ENCODE measurements at places on chromosomes 1 and 21.

DNA sequence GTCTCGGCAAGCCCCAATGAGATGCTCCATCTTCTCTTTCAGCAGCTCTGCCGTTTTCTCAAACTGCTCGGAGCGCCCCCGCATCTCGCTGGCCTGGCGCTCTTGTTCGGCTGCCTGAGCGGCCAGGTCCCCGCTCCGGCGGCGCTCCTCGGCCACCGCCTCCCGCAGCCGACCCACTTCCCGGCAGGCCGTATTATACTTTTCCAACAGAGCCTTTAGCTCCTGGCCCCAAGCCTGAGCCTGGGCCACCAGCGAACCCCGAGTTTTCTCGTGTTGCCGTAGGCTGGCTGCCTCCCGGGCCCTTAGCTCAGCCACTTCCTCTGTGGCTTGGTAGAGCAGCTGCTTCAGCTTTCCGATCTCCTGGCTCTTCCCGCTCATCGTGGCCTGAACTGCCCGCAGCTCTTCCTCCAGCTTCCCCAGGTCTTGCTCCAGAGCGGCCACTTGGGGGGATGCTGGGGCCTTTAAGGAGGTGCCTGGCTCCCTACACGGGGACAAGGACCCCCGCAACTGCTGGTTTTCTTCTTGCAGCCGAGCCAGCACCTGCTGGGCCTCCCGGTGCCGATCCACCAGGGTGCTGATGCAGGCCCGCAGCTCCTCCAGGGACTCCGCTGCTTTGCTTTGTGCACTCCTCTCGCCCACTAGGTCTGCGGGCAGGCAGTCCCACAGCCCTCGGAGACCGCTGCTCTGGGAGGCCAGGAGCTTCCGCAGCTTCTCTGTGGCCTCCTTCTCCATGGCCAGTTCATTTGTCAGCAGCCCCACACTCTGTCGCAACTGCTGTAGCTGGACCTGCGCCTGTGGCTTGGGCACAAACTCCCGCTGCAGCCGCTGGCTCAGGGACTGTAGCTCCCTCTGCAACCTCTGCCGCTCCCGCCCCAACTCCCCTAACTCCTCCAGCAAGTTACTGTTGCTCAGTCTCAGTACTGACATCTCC, 13.4 kb upstream of the PIAS3 start:
- peak; percentile 69 for DNase-seq

DNA sequence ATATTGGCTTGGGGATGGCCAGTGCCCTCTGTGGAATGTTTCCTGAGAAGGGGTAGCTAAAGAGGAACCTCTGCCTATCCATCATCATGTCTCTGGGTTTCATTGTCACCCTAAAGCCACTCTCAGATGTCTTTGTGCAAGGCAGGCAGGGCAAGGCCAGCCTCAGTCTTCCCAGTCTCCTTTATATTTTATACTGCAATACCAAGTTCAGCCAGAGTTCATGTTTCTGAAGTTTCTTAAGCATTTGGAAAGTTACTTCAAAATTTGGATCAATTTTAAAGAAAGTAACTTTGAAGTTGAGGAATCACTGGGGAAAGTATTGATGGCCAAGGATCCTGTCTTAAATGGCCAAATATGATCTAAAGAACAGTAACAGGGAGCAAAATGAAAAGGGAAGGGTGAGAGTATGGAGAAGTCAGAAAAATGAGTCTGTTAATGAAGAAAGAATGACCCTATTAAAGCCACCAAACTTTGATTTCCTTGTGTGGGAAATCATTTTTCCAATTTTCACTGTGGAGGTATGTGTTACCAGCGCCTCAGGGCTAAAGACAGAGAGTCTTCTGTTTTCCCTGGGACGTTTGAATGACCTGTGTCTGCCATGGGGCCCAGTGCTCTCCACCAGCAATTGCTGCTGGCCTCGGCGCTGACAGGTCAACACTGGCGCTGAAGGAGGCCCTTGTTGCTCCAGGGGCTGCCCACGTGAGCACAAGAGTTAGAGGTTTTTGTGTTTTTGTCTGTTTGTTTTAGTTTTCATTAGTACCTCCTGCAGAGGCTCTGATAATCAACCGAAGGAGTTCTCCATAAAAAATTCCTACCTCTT, 93.9 kb downstream of the ATP5PO start:
- DNase-seq: peak; percentile 76

GRCh38 chr1:229792012-229792975, 166.2 kb downstream of the URB2 start:
- no peak for DNase-seq

GRCh38 chr21:15449556-15449955, 280.2 kb upstream of the USP25 start:
- no peak for DNase-seq

- DNase-seq: no peak
Observed at GRCh38 chr1:65434760-65435159, 14.3 kb downstream of the LEPR start.

- DNase-seq: no peak
Observed at GRCh38 chr21:46226146-46226545, 2.4 kb downstream of the LSS start.

DNA sequence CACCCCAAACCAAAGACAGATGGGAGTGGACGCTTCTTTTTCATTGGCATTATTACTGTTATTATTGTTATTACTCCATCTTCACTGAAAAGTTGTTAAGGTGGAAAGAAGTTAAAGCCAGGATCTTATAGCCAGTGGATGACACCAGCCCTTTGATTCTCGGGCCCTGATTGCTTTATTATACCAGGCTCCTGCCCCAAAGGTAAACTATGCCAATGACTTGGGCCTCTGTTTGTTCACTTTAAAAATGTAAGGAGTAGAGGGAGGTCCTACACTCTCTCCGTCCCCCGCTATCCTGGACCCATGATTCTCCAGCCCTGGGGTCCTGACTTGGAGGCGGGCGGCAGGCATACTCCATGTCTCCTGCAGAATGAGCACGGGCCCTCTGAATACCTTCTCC, 106.8 kb downstream of the TOMM20 start:
- no peak for DNase-seq

GRCh38 chr1:232558954-232559353, 71.0 kb downstream of the SIPA1L2 start:
- DNase-seq: no peak

DNA sequence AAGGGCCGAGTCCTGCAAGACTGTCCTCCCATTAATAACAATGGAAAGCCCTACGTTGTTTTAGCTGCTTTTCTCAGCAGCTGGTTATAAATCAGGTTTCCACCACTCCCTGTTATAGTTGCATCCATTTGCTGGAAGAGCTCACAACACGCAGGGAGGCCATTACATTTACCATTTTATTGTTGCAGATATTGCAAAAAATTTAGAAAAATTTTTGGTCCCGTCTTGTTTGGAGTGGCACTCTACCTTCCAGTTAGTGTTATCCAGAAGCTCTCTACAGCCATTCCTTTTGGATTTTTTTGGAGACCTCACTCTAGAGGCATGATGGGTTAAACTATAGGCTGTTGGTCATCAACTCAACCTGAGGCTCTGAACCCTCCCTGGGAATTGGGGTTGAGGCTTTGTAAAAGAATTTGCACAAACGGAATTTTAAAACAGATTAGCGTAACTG, 1532.1 kb upstream of the TPTE start:
- no peak for DNase-seq

DNA sequence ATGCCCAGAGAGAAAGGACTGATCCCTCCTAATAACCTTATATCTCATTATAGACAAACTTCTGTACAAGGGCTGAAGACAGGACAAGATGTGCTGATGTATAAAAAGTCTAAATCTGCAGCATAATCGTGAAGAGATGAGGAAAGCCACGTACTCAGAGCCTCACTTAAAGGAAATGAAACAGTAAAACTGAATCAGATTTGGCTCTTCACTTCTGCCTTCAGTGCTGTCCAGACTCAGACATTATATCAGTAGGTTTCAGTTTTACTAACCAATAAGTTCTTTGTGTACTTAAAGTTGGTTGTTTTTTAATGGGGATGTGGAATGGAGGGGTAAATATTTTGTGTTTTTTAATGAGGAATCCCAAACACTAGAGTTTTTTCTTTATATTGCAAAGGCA, 45.3 kb upstream of the RGS1 start:
- DNase-seq: no peak

DNA sequence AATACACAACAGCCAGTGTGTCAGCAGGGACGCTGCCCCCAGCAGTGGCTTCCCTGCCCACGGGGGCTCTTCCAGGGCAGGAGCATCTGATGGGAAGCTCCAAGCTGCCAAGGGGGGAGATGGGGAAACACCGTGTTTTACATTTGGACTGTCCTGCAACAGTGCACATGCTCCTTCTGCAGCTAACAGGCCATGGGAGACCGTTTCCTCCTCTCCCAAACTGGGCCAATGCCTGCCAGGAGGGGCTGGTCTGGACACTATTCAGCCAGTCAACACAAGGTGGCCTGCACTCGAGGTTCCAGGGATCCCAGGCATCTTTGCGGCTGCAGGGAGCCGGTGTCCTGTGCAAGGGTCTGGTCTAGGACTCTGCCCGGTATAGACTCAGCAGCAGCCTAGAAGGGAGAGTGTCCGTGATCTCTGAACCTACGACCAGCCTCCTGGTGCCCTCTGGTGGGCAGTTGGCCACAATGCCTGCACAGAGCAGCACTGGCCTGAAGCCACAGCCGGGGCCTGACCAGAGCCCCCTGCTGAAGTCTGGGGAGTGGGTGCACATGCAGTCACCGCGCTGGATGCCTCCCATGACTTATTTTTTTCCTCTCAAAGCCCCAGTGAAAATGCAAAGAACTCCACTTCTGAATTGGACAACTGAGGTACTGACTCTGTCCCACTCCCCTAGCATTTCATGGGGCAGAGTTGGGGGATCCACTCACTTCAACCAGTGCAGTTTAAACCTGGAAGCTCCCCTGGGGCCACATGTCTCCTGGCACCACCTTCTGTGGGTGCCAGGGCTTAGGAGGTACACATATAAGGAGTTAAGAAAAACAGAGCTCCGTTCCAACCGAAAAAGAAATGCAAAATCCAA, 33.3 kb downstream of the RCC2 start:
- peak; percentile 57 for DNase-seq

DNA sequence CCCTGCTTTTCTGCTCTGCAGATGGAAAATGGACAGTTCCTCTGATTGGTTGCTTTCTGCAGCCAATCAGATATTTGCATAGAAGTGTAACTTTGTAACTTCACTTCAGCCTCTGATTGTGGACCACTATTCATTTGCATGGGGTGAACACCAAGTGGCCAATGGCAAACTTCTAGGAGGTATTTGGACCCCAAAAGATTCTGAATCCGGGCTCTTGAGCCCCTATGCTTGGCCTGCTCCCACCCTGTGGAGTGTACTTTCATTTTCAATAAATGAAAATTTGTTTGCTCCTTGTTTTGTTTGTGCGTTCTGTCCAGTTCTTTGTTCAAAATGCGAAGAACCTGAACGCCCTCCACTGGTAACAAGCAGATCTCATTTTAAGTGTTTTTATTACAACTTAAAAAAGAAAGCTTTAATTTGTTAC, 6.4 kb upstream of the GSTM4 start:
- DNase-seq: peak; percentile 45

GRCh38 chr1:183368213-183369108, 49.7 kb downstream of the NMNAT2 start:
- DNase-seq: no peak

DNA sequence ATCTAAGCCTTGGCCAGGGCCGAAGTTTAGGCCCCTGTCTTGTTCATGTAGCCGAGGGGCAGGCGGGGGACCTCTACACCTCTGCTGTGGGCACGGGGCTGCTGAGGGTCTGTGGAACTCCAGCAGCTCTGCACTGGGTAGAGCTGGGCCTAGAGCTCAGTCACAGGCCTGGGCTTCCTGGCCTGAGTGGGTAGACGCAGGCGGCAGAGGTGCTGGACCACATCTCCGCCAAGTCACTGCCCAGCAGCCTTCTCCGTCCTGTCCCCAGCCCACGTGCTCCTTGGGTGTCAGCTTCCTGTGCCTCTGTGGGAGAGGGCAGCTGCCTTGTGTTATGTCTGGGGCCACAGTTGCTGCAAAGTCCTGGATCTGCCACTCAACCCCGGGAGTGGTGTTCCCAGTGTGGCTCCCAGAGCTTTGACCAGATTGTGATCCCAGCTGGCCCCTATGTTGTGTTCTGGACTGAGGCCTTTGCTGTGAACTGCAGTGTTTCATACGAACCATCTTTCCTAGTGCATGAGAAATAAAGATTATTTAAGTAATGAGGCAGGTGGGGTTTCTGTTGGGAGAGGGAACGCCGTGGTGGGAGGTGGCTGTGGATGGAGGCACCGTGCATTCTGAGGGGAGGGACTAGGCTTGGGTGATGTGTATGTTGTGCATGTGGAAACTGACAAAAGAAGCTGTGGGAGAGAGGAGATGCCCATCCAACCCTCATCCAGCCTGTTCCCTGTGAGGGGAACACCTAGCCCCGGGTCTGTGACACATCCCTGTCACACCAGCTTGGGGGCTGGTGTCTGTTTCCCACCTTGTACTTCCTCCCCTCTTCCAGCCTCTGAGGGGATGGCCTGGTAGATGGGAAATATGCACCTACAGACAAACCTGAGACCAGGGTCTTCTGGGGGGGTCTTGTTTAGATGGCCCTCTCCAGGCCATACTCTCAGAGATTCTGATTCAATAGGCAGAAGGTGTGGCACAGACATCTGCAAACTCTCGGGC, 12.2 kb downstream of the AMPD2 start:
- peak; percentile 43 for DNase-seq

- no peak for DNase-seq
Observed at GRCh38 chr21:34192646-34193285, 119.4 kb downstream of the MRPS6 start.

- DNase-seq: no peak
Observed at GRCh38 chr1:90313778-90314177, 318.9 kb downstream of the ZNF326 start.

DNA sequence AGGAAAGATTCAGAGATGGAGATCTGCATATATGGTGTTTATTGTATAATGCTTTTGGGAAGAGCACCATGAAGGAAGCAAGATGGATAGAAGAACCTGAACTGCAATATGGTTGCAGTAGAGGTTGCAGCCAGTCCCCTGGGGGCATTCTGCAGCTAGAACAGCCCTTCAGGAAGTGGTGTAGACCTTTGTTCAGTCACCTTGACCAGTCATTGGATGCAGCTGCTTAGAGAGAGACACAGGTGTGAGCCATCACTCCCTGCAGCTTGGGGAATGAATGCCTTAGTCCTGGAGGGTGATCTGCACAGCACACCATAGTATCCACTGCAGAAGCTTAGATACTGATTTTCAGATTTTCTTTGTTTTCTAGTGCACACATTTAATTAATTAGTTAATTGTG, 42.3 kb downstream of the NEK7 start:
- no peak for DNase-seq

DNA sequence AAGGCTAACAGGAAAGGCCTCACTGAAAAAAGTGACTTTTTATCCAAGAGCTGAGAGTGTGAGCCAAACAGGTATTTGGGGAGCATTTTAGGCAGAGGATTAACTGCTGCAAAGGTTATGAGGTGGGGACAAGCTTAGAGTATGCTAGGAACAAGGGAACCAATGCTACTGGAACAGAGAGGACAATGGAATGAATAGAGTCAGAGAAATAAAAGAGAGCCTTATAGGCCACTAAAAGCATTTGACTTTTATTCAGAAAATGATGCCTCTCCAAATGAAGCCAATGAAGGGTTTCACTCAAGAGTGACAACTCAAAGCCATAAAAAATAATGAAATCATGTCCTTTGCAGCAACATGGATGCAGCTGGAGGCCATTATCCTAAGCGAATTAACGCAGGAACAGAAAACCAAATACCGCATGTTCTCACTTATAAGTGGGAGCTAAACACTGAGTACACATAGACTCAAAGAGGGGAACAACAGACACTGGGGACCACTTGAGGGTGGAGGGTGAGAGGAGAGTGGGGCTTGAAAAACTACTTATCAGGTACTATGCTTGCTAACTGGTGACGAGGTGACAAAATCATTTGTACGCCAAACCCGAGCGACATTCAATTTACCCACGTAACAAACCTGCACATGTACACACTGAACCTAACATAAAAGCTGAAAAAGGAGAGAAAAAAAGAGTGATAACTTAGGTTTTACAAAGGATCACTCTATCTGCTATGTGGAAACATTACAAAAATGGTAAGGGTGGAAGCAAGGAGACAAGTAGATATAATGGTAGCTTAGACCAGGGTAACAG, 11.1 kb downstream of the PTP4A2 start:
- no peak for DNase-seq

Data from muscle of back (tissue), 13 donors.